Astrocyte of the spinal cord (primary cell): ENCODE measurements at places on chromosomes 12 and 14.
A peak's percentile ranks its signal among the peaks of the same experiment; 100 is the strongest.

DNA sequence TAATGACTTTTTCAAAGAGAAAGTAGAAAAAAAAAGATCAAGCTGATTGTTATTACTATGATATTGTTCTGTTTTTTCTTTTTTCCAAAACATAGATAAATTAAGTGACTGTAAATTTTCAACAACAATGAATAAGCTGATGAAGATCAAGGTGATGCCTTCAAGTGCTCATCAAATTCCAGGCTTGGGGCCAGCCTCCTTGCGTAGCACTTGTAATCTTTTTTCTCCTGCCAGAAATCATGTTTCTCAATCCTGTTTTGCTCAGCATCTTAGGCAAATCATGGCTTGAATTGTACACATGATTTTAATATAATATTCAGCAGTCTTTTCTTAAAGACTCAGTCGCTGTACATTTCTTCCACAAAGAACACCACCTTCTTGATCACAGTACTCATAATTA is 333.2 kb downstream of the NPAS3 start:
- DNase-seq, result no peak

- no peak for DNase-seq
These were observed 103.1 kb upstream of the PPM1H start for GRCh38 chr12:63037746-63038712.

DNA sequence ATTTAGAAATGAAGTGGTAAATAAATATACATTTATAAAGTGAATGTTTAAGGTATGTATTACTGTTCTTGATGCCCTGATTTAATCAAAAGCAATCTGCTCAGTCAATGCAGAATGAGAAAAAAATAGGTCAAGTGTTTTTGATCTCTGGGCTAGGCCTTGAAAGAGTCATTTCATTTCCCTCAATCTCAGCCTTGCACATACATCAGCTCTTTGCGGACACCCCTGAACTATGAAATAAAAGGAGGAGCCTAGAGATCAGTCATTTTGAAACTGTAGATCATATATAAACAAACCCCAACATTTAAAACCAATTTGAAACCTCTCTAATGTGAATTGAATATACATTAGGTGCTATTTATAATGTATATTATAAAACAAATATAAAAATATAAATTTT is 42.5 kb downstream of the ATG2B start:
- no peak for DNase-seq

DNA sequence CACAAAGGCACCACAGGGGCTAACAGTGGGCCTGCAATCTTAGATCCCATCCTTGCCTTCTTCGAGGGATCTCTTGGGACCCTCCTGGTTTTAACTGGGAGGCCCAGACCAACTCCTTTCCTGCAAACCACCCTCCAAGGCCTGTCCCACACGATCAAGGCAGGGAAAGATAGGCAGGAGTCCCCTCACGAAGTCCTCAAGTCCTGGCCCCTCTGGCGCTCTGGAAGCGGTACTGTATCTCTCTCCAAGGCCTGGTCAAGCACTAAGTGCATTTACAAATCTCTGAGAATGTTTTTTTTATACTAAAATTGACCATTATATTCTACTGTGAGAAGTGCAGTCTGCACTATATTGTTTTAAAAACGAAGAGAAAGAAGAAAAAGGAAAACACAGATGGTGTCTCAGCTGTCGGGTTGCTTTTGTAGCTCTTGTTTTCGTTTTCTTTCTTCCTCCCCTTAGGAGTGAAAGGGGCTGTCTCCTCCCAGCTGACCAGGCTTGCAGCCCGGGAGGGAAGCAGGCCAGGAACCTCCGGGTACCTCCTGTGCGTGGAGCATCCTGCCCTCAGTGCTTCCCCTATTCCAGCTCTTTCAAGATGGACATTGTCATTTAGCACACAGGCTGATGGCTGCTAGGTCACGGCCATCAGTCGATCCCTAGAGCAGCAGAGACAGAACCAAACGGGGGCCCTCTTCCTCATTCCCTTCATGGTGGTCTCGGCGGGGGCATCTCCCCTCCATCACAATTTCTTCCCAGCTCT is 56.7 kb downstream of the FAM222A start:
- DNase-seq, result no peak

- no peak for DNase-seq
These were observed 104.7 kb upstream of the ESRRB start for GRCh38 chr14:76271041-76271755.

DNA sequence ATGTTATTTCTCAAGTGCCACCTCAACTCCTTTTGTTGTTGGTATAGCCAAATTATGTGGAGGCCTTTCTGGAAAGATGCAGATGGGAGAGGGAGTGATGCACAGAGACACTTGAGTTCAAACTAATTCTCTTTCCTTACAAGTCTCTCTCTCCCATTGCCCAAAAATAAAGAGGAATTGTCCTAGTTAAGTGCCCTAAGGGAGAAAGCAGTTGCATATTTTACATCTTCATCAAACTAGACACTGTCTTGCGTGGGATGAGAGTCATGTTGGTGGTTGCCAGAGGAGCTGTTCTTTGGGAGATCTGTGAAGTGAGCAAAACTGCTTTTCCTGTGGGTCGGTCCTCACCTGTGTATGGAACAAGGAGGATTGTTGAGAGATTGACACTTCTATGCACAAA is 72.2 kb downstream of the EP400 start:
- no peak for DNase-seq

GRCh38 chr12:6065863-6066199 is 58.6 kb downstream of the VWF start:
- DNase-seq, result no peak

- DNase-seq, result no peak
These were observed 39.0 kb upstream of the TC2N start for GRCh38 chr14:91906374-91906773.

- no peak for DNase-seq
These were observed 25.4 kb downstream of the CCDC62 start for GRCh38 chr12:122799641-122800243.

DNA sequence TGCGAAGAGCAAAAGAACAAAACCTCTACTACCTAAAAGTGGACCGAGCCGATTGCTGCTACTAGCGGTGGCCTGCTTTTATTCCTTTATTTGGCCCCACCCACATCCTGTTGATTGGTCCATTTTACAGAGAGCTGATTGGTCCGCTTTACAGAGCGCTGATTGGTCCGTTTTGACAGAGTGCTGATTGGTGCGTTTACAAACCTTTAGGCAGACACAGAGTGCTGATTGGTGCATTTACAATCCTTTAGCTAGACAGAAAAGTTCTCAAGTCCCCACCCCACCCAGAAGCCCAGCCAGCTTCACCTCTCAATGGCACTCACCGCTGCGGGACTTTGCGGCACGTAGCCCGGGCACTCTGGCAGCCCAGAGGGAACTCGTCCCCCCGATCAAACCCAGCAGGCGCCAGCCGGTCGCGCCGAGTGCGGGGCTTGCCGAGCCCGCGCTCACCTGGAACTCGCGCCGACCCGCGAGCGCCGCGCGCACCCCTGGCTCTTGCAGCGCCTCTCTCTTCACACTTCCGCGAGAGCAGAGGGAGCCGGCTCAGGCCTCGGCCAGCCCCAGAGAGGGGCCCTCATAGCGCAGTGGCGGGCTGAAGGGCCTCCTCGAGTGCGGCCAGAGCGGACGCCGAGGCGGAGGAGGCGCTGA is 8.7 kb upstream of the FGD4 start:
- DNase-seq, result peak; percentile 7

GRCh38 chr14:105013150-105013785 is 7.6 kb downstream of the CDCA4 start:
- no peak for DNase-seq

DNA sequence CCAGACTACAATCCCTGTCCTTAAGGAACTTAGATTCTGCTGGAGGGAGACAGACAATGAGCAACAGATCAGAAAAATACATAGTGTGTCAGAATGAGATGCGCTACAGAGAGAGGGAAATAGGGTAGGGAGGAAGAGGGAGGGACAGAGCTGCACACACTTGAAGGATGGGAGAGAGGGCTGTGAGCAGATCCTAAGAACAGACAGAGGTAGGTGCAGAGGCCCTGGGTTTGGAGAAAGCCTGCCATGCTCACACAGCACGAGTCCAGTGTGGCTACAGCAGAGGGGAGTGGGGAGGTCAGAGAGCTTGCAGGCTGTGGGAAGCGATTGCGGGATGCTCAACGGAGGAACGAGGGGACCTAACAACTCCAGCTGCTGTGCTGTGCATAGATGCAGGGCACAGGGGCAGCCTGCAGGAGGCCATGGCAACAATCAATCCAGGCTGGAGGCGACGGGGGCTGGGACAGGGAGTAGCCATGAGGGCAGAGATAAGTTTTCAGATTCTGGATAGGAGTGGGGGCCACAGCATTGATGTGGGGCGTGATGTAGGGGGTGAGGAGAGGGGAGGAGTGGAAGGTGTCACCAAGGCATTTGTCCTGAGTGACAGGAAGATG is 20.7 kb downstream of the FAIM2 start:
- DNase-seq, result no peak

- peak; percentile 7 for DNase-seq
These were observed 96.9 kb downstream of the EML5 start for GRCh38 chr14:88695870-88696269.

DNA sequence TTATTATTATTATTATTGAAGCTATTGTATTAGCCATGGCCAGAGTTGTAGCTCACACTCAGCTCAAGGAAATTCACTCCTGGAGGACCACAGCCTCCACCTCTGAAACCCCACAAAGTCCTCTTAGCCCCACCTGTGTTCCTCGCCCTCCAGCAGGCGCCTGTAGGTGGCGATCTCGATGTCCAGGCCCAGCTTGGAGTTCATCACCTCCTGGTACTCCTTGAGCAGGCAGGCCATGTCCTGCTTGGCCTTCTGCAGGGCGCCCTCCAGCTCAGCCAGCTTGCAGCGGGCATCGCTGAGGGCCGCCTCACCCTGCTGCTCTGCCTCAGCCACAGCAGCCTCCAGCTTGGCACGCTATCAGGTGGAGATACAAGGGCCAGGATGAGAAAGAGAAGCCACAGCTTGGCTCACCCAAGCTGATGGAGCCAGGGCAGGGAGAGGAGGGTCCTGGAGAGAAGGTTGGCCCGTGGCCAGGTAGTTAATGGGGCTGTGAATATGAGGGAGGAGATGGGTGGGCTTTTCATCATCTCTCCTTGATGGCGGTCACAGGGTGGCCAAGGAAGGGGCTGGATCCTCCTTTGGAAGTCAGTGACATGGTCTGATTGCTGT is 5.1 kb downstream of the KRT85 start:
- DNase-seq, result no peak

- DNase-seq, result peak; percentile 79
These were observed 37.0 kb downstream of the RASAL1 start for GRCh38 chr12:113098441-113099028.

GRCh38 chr12:47772094-47772660 is 861 bp upstream of the SLC48A1 start:
- DNase-seq, result no peak

DNA sequence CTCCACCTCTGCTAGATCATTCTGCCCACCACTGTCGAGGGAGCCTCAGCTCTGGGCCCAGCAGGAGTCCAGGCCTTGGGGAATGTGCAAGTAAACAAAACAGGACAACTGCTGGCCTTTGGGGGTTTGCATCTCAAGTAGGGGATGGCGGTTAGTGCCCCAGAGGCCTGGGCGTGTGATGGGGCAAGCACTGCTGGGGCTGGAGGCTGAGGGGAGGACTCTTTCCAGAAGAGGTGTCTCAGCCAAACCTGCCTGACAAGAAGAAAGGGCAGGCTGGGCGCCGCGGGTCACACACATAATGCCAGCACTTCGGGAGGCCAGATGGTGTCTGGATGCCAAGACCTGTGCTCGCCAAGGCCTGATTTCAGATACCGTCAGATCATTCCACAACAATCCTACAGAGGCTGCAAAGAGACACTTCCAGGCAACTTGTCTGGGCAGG is 8.6 kb upstream of the ALDH2 start:
- DNase-seq, result no peak

DNA sequence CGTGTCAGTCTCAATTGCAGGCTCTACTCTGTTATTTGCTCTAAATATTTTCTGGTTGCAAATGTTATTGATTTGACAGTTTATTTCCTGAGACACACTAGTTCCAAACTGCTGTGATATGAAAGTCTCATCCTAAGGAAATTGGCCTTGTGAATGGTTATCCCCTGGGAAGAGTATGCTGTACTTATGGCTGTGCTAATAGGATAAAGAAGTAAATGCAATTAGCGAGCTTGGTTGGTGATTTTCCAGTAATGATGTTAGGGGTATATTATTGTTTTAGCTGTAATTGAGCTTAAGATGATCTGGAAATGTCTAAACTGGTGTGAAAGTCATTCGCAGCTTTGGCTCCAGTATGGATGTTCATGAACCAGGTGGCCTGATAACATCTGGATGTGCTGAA is 197.9 kb downstream of the SUDS3 start:
- no peak for DNase-seq

DNA sequence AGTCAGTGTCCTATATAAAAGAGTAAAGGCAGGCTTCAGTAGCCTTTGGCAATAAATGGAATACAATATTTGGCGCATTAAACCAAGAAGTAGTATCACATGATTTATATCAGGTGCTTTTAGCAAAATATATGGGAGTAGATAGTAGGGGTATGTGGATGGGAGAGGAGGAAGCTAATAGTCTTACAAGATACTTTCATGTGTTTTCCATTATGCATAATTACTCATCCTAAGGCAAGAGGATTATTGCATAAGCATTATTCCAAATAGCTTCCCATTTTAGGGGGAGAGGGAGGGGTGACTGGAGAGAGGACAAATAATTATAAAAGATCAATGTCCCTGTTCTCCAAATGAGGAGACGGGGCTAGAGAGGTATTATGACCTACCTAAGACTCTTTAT is 104.3 kb downstream of the DUSP6 start:
- DNase-seq, result no peak

- DNase-seq, result peak; percentile 73
These were observed 262.0 kb downstream of the MED13L start for GRCh38 chr12:116015525-116015924.

GRCh38 chr12:1859643-1860042 is 39.3 kb downstream of the LRTM2 start:
- no peak for DNase-seq

GRCh38 chr12:130832561-130833209 is 6.4 kb downstream of the STX2 start:
- DNase-seq, result peak; percentile 39

- DNase-seq, result peak; percentile 33
These were observed 95.9 kb upstream of the PPP2R5C start for GRCh38 chr14:101665478-101666078.

DNA sequence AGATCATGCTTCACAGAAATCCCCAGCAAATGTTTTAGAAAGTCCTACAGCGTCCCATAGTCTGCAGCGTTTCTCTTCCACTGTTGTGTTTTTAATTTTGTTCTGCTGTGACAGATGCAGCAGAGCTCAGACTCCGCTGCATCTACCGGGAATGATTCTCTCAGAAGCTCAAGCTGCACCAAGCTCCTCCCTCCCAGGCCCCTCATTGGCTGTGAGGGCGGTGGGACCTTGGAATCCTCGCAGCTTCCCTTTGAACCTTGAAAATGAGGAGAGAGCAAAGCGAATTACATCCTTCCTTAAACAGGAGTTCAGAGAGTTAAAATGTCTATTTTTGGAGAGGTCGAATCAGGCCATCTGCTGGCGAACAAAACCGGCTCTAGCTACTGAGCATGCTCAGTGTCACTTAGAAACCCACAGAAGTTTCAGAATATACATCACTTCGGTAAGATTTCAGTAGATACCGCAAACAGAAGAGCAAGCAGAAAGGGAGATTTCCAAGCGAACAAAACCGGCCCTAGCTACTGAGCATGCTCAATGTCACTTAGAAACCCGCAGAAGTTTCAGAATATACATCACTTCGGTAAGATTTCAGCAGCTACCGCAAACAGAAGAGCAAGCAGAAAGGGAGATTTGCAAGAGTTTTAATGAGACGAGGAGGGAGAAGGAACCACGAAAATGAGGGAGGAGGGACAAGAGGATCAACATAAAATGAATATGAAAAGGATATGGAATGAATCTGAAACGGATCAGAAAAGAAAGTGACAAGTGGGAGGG is at the start of gene ABCD2:
TSS of gene ABCD2 (minus strand) at position 144 of the 774 bp plus-strand sequence. CDS start 188 bp downstream, outside the sequence.
- peak; percentile 91 for DNase-seq

- DNase-seq, result no peak
These were observed 9.9 kb upstream of the FZD10 start for GRCh38 chr12:130152386-130152785.
